ENCODE measurements at places on chromosomes 12 and 14.

GRCh38 chr12:88529531-88530488 is 50.5 kb downstream of the KITLG start:
- no peak for DNase-seq

- DNase-seq, result no peak
These were observed 121.7 kb downstream of the RALGAPA1 start for GRCh38 chr14:35687335-35687939.

- no peak for DNase-seq
These were observed 257.5 kb upstream of the HMGA2 start for GRCh38 chr12:65566751-65567150.

GRCh38 chr12:57216014-57216911 is at the start of gene NXPH4:
Gene NXPH4 (plus strand): TSS chr12:57216794. CDS start chr12:57216970, 176 bp downstream.
- DNase-seq, result peak; percentile 81

DNA sequence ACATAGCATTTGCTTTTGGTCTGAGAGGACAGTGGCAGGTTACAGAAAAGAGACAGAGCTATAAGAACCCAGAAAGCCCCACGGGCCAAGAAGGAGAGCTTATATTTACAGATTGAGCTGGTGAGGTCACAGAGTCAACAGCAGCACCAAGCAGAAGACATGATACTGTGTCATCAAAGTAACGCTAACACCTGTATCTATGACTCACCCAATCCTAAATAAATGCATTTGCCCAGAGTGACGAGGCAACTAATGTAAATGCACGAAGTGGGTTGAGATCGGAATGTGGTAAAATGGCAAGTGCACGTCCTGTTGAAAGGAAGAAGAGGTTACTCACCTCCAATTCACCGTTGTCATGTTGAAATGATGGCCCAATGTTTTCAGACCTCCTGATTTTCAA is 6.7 kb upstream of the CD163L1 start:
- DNase-seq, result no peak

GRCh38 chr12:42338280-42338679 is 12.3 kb downstream of the PPHLN1 start:
- DNase-seq, result no peak

GRCh38 chr12:41653386-41654326 is 465.5 kb downstream of the PDZRN4 start:
- no peak for DNase-seq

- no peak for DNase-seq
These were observed 35.1 kb downstream of the NRDE2 start for GRCh38 chr14:90296641-90297040.

GRCh38 chr12:107108995-107109508 is 15.7 kb upstream of the CRY1 start:
- DNase-seq, result no peak

DNA sequence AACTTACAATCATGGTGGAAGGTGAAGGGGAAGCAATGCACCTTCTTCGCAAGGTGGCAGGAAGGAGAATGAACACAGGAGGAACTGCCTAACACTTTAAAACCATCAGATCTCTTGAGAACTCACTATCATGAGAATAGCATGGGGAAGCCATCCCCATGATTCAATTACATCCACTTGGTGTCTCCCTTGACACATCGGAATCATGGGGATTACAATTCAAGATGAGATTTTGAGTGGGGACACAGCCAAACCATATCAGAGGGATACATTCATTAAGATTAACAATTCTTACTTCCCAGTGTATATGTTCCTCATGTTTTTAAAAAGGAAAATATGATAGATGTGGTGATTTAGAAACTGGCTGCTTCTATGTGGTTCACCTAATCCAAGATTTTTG is 117.9 kb downstream of the PDE3A start:
- no peak for DNase-seq

DNA sequence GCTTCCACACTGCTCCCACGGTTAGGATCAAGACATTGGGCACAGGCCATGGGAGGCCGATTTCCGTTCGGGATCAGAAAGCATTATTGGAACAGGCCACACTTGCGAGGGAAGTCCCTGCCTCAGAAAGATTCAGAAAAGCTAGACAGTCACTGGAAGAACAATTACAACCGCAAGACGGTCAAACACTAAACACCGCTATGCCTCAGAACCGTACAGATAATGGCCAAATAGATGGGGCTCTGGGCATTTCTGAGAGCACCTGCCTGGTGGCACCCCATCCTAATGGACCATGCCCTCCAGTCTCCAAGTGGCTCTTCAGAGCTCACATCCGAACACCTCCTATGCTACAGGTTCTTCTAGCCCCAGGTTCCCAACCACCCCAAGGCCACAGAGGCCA is 42.0 kb downstream of the SSH1 start:
- DNase-seq, result no peak

GRCh38 chr12:78835493-78835892 is 29.1 kb upstream of the SYT1 start:
- DNase-seq, result no peak
